Stimulated activated CD4-positive, alpha-beta T cell treated with anti-CD3 and anti-CD28 coated beads, Interleukin-15, amount 100 ng/mL, for 1 hour (primary cell): ENCODE measurements at places on chromosomes 3 and 15.

DNA sequence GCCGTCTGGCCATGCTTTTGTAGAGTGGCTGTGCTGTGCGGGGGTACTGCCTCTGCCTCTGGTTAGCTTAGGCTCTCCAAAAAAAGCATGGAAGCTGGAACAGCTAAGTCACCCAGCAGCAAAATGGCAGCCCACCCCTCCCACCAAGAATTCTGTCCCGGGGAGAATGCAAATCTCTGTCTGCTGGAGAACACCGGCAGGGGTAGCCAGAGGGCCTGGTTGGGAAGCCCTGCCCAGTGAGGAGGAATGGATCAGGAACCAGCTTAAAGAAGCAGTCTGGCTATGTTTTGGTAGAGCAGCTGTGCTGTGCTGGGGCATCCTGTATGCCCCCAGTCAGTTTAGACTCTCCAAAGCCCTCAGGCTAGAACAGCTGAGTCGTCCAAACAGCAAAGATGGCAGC lies 56.2 kb upstream of the PTPRG start:
- no peak for DNase-seq

DNA sequence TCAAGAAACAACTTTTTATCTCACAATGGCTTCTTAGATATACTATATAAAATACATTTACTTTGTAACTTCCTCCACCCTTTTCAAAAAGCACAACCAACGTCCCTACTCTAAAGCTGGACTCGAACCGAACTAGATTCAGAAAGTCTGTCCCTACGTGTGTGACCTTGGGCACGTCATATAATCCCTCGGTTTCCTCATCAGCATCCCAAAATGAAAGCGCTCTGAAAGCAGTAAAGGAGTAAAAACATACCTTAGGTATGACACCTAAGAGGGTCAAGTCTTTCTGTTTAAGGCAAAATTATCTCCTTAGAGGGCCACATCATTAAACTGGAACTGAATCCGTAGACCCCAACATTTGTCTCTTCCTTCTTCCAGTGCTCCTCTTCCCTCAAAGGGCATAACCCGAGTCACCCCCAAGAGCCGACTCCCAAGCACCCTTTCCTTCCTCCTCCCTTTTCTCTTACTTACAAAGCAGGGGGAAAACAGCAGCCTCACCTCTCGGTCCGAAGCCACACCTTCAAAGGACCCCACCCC lies 663 bp downstream of the PDCD10 start:
- no peak for DNase-seq

DNA sequence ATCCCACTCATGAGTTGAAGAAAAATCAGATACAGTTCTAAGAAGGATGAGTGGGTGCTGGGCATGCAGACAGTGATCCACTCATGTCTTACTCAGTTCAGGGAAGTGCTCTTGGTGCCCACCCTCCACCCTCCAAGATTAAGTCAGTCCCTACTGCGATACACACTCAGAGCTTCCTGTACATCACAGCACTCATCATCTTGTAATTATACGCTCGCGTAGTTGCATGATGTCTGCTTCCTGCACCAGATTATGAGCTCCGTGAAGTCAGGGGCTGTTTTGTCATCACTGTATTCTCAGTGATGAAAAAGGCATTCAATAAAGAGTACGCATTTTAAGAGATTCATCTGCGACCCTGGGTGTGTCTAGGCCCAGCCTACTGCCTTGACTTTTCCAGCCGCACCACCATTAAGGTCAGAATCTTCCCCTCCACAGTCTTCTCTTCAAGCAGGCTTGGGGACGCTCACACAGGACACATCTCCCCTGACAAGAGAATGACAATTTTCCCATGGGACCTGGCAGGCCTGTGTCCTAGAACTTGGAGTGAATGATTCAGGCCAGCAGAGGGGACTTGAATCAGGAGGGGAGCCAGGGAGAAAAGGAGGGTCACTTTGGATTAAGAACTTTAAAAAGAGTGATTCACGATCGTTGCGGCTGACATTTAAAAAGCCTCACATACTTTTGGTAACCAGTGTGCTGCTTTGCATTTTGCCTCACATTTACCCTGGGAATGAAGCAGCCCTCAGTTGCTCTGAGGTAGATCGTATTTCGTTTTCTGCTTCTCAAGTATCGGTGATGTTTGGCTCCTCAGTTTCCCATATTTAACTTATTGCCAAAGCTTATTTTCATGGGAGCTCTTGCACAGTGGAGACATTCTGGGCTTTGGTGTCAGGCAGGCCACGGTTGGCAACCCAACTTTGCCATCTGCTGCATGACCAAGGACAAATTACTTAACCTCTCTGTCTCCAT lies 7.9 kb upstream of the PDE8A start:
- DNase-seq, result no peak

DNA sequence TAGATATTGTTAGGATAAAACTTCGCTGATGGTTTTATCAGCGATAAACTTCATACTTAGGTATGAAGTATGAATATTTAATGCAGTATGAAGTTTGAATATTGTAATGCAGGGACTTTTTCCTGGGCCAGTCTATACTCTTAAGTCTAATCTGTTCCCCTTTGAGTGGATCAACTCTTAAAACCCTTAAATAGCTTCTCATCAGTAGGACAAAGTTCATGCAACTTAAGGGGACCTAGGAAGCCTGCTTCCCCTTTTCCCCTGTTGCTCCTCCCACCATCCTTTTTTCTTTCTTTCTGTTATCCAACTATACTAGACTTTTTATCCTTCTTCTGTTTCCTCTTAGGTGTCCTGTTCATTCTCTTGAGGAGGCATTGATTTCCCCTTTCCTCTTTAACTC lies 78.7 kb downstream of the MITF start:
- no peak for DNase-seq

DNA sequence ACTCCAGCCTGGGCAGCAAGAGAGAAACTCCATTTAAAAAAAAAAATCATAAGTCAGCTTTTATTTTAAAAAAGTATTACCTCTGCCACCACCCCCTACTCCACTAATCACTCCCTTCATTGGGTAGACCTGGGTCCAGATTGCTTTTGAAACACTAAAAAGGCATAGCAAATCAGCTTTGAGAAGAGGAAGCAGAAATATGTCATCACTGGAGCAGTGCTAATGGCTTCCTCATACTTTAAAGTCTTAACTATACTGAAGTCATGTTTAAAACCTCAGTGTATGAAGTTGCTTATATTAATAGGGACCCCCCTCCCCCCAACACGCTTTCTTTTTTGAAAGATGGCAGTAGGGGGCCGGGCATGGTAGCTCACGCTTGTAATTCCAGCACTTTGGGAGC lies 1.0 kb upstream of the HTR3D start:
- no peak for DNase-seq

- no peak for DNase-seq
Measured at GRCh38 chr15:33729653-33730052, 238.6 kb upstream of the CHRM5 start.
